Spleen (tissue), 13 donors: ENCODE measurements at places on chromosomes 6 and 20.

GRCh38 chr6:166736634-166737033 is 109.6 kb upstream of the RPS6KA2 start:
- H3K4me3 ChIP-seq: no peak overlapping the region
- no peak for DNase-seq
- no peaks in the 10 kb centered on the region for H3K27me3 ChIP-seq
- no peaks in the 10 kb centered on the region for H3K4me1 ChIP-seq
- no peaks in the 10 kb centered on the region for H3K36me3 ChIP-seq
- H3K27ac ChIP-seq: no peak overlapping the region

GRCh38 chr20:11332381-11332780 is 585.3 kb upstream of the BTBD3 start:
- H3K4me3 ChIP-seq: no peak overlapping the region
- no peaks in the 10 kb centered on the region for H3K27me3 ChIP-seq

DNA sequence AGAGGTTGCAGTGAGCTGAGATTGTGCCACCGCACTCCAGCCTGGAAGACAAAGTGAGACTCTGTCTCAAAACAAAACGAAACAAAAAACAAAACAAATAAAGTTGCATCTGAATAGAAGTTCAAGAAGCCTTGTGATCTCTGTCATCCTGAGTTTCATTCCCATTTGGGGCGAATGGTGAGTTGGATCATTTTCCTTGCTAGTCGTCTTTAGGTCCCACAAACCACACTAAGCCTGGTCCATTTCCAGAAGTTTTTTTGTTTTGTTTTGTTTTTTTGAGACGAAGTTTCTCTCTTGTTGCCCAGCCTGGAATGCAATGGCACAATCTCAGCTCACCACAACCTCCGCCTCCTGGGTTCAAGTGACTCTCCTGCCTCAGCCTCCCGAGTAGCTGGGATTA is 33.8 kb downstream of the ZNF217 start:
- H3K27ac ChIP-seq: no peak overlapping the region
- peaks cover 1% of the 10 kb centered on the region for H3K36me3 ChIP-seq
- no peak overlapping the region for H3K4me3 ChIP-seq
- no peaks in the 10 kb centered on the region for H3K4me1 ChIP-seq
- no peak for DNase-seq
- H3K27me3 ChIP-seq: no peaks in the 10 kb centered on the region

DNA sequence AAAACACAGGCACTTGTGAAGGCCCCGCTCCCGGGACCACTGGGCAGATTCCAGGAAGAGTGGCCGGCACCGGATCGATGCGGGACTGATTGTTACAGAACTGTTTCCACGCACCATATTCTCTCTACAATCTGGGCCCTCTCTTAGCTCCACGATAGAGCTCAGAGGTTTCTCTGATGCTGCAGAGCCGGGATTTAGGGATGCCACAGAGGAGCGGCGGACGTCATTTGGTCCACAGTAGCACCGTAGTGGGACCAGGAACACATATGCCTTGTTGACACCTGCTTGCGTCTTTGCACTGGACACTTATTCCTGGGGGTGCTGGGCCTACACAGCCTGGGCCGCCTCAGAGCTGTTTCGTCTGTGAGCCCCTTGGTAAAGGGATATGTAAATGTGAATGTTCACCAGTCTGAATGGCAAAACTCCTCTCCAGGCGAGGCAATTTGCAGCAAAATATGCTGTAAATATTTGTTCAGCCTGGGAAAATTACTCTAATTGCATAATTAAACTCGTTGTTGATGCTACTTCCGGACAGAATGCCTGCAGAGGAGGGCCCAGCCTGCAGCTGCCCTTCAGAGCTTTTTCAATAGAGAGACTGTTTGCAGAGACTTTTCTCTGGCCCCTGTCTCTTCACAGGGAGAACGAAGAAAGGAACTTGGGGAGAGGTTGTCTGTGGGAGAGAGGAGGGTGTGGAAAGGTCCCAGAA is 9.4 kb downstream of the PCK1 start:
- peak overlapping the region; percentile 42 for H3K27ac ChIP-seq
- H3K4me1 ChIP-seq: peaks cover 9% of the 10 kb centered on the region
- H3K27me3 ChIP-seq: peaks cover 25% of the 10 kb centered on the region

- H3K4me3 ChIP-seq: no peak overlapping the region
- H3K36me3 ChIP-seq: no peaks in the 10 kb centered on the region
- DNase-seq: no peak
Observed at GRCh38 chr6:84455511-84456029, 228.1 kb upstream of the CEP162 start.

DNA sequence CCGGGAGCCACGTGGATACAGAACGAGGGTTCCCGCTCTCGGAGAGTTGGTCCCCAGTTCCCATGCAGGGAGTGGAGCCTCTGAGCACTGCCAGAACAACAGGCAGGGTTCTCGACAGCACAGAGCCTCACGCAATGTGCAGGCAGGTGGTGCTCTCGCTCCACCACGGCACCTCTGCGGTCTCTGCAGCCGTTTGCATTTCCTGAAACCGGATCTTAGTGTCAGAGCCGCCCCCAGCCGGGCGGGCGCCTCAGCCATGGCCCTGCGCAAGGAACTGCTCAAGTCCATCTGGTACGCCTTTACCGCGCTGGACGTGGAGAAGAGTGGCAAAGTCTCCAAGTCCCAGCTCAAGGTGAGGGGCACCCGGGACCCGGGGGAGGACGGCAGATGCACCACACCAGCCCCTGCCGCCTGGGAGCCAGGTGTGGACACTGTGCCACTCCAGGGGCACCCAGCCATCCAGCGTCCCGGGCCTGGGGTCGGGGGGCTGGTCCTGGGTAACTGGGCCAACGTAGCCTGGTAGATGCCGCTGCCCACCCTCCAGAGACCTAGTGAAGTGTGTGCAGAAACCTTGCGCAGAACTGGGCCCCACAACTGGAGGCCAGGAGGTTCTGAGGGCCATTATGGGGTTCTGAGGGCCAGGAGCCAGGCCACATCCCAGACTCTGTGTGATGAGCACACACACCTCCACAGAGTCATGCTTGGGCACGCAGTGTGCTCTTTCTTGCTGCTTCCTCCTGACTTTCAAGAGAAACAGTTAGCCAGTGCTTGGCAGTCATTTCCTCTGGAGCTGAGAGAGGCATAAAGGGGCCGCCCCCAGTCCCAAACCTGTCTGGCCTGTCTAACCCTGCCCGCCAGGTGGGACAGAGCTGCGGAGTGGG is at the start of gene DEF6:
Gene DEF6 (plus strand): TSS at position 218 of the 881 bp plus-strand sequence. CDS start 39 bp downstream, at position 257.
- H3K4me3 ChIP-seq: peak within 1 kb of the TSS; percentile 81
- no peaks in the 10 kb centered on the region for H3K27me3 ChIP-seq
- H3K27ac ChIP-seq: peak within 1 kb of the TSS; percentile 93
- peak; percentile 97 for DNase-seq
- H3K36me3 ChIP-seq: peaks cover 40% of the 10 kb centered on the region

GRCh38 chr6:114292431-114292830 is 50.4 kb downstream of the HS3ST5 start:
- no peak for DNase-seq
- no peaks in the 10 kb centered on the region for H3K27me3 ChIP-seq
- H3K4me3 ChIP-seq: no peak overlapping the region
- H3K36me3 ChIP-seq: no peaks in the 10 kb centered on the region

DNA sequence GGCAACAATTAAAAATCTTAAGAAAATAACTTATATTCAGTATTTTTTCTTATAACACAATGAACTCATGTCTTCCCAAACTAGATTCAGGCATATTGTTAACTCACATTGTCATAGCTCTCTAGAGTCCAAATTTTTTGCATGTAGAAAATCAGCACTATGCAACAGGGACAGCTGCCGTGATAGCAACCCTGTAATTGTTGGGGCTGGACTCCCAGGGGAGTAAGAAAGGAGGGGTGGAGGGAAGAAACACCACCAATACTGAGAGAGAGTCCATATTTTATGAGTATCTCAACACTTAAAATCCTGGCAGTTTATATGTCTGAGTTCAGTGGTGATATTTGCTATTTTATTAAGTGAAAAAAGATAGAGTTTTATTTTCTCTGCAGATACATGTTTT is 89.6 kb upstream of the HS3ST5 start:
- no peaks in the 10 kb centered on the region for H3K4me1 ChIP-seq
- H3K4me3 ChIP-seq: no peak overlapping the region
- no peak overlapping the region for H3K27ac ChIP-seq
- no peaks in the 10 kb centered on the region for H3K36me3 ChIP-seq
- DNase-seq: no peak

DNA sequence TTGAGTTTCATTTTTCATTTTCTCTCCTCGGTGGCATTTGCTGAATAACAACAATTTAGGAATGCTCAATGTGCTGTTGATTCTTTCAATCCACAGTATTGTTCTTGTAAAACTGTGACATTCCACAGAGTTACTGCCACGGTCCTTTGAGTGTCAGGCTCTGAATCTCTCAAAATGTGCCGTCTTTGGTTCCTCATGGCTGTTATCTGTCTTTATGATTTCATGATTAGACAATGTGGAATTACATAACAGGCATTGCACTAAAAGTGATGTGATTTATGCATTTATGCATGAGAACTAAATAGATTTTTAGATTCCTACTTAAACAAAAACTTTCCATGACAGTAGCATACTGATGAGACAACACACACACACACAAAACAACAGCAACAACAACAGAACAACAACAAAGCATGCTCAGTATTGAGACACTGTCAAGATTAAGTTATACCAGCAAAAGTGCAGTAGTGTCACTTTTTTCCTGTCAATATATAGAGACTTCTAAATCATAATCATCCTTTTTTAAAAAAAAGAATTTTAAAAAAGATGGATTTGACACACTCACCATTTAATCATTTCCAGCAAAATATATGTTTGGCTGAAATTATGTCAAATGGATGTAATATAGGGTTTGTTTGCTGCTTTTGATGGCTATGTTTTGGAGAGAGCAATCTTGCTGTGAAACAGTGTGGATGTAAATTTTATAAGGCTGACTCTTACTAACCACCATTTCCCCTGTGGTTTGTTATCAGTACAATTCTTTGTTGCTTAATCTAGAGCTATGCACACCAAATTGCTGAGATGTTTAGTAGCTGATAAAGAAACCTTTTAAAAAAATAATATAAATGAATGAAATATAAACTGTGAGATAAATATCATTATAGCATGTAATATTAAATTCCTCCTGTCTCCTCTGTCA is 88.1 kb downstream of the SNAP25 start:
- no peak overlapping the region for H3K4me3 ChIP-seq
- H3K27ac ChIP-seq: no peak overlapping the region
- no peaks in the 10 kb centered on the region for H3K4me1 ChIP-seq
- H3K27me3 ChIP-seq: no peaks in the 10 kb centered on the region
- DNase-seq: no peak

GRCh38 chr20:62926229-62927127 is at the start of gene DIDO1:
Gene DIDO1, minus strand, starts transcription at chr20:62926505.
- peak within 1 kb of the TSS; percentile 97 for H3K4me3 ChIP-seq
- no peaks in the 10 kb centered on the region for H3K27me3 ChIP-seq
- DNase-seq: peak; percentile 99
- no peaks in the 10 kb centered on the region for H3K36me3 ChIP-seq
- H3K27ac ChIP-seq: peak within 1 kb of the TSS; percentile 98

DNA sequence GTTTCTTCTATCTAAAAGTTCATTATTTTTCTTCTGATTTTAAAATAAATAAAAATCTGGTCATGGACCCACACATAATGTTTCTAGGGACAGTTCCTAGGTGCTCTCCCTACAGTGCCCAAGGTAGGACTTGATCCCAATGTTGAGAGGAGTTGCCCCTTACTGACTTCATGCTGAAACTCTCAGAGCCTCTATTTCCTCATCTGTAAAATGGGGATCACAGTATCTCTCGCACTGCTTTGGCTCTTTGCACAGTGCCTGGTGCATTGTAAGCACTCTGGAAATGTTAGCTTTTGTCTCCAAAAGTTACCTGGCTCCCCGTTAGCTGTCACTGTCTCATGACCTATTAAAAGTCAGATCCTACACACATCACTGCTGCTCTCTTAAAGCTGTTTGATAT is 205.5 kb downstream of the TSHZ2 start:
- H3K27ac ChIP-seq: no peak overlapping the region
- no peaks in the 10 kb centered on the region for H3K4me1 ChIP-seq
- DNase-seq: no peak
- no peak overlapping the region for H3K4me3 ChIP-seq

GRCh38 chr6:147071776-147072175 is 132.4 kb upstream of the STXBP5 start:
- H3K4me3 ChIP-seq: no peak overlapping the region
- no peaks in the 10 kb centered on the region for H3K36me3 ChIP-seq
- H3K27me3 ChIP-seq: no peaks in the 10 kb centered on the region
- no peaks in the 10 kb centered on the region for H3K4me1 ChIP-seq
- no peak for DNase-seq
- H3K27ac ChIP-seq: no peak overlapping the region

- H3K4me1 ChIP-seq: no peaks in the 10 kb centered on the region
- no peaks in the 10 kb centered on the region for H3K27me3 ChIP-seq
- no peak overlapping the region for H3K27ac ChIP-seq
- no peak overlapping the region for H3K4me3 ChIP-seq
Observed at GRCh38 chr20:57868310-57868709, 158.5 kb upstream of the PMEPA1 start.

DNA sequence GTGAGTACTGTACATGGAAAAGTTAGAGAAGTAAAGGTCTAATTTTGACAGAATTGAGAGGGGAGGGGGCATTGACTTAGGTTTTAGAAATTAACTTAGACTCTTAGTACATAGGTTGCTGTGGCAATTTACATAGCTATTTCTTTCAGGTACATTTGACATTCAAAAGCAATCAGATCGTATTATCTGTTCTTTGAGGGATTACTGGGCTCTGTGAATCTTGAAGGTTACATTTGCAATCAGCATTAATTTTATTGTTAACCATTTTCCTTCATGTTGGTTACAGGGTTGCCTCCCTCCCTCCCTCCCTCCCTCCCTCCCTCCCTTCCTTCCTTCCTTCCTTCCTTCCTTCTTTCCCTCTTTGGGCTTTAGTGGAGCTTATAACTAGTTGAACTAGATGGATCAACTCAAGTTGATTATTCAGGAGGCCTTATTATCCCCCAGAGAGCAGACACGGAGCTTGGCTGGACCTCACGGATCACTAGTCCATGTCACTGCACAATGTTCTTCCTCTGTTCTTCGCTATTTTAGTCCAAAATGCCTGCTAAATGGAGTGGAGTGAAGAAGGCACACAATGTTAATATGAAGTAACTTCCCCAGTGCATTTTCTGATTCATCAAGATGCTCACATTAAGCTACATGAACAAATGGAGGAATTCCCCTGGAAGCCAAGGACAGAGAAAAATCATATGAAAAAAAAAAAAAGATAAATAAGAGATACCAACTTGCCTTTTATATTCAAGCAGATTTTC is 87.8 kb downstream of the PLCB4 start:
- H3K27ac ChIP-seq: no peak overlapping the region
- H3K4me1 ChIP-seq: no peaks in the 10 kb centered on the region
- H3K4me3 ChIP-seq: no peak overlapping the region
- DNase-seq: no peak
- no peaks in the 10 kb centered on the region for H3K36me3 ChIP-seq
- no peaks in the 10 kb centered on the region for H3K27me3 ChIP-seq

DNA sequence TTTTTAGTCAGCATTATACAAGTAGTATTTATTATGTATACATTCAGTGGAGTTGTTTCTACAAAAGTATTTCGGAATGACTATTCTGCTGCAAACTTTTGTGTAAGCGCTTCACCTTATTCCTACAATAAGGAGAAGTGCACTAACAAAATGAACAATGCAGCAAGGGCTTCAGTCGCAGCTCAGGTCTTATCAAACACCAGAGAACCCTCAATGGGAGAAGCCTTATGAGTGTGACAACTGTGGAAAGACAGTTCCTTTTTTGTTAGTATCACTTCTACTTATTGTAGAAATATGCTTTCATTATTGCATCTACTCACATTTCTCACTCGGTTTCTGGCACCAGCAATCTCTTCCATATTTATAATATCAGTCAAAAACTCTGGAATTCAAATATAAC is 18.8 kb downstream of the ZKSCAN3 start:
- peaks cover 3% of the 10 kb centered on the region for H3K36me3 ChIP-seq
- H3K4me3 ChIP-seq: no peak overlapping the region
- H3K4me1 ChIP-seq: peaks cover 9% of the 10 kb centered on the region
- DNase-seq: no peak
